Stimulated activated CD8-positive, alpha-beta memory T cell treated with anti-CD3 and anti-CD28 coated beads, Interleukin-15, amount 100 ng/mL, for 24 hours (primary cell): ENCODE measurements at places on chromosomes 13 and 19.

- no peak for DNase-seq
Observed at GRCh38 chr13:23460921-23461320, 27.4 kb upstream of the SACS start.

- no peak for DNase-seq
Observed at GRCh38 chr19:48798937-48799336, 11.9 kb downstream of the BCAT2 start.

DNA sequence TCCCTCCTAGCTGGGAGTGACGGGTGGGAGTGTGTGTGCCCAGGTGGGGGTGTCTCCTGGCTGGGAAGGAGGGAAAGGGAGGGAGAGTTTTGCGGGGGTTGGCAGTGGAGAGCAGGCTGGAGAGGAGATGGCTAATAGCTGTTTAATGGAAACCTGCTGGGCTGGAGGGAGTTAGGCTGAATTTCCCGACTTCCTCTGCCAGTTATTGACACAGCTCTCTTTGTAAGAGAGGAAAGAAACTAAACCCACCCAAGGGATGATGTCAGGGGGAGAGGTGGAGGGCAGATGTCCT is 10.2 kb upstream of the ILF3 start:
- no peak for DNase-seq

DNA sequence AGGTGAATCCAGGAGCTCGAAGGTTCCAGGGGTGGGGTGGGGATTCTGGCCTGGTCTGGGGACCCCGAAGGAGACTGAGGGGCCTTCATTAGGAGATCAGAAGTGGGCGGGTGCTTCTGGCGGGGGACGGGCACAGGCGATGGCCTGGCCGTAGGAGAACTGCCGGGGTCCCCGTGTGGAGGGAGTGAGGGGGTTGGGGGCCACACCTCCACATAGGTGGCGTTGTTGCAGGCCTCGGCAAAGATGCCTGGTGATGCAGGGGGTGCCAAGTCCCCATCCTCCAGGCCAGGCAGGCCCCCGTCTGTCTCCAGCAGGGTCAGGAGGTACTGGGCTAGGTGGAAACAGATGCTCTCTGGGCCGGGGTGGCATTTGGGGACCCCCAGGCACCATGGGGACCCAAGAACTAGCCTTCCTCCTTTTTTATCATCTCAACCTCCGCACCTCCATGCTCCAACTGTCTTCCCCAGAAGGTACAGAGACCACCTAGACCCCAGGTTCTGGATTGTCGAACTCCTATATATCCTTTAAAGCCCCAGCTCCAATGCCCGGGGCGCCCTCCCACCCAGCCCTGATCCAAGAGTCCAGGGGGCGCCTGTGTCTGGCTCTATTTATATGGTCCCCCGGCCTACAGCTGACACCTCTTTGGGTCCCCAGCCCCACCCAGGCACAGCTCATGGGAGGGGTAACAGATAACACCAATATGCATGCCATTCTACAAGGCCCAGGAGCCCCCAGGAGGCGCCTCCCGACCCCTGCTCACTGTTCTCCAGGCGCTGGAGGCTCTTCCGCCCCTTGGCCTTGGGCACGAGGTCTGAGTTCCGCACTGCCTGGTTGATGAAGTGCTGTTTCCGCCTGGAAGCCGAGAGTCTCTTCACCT is 8.2 kb downstream of the RNU6-9 start:
- no peak for DNase-seq

DNA sequence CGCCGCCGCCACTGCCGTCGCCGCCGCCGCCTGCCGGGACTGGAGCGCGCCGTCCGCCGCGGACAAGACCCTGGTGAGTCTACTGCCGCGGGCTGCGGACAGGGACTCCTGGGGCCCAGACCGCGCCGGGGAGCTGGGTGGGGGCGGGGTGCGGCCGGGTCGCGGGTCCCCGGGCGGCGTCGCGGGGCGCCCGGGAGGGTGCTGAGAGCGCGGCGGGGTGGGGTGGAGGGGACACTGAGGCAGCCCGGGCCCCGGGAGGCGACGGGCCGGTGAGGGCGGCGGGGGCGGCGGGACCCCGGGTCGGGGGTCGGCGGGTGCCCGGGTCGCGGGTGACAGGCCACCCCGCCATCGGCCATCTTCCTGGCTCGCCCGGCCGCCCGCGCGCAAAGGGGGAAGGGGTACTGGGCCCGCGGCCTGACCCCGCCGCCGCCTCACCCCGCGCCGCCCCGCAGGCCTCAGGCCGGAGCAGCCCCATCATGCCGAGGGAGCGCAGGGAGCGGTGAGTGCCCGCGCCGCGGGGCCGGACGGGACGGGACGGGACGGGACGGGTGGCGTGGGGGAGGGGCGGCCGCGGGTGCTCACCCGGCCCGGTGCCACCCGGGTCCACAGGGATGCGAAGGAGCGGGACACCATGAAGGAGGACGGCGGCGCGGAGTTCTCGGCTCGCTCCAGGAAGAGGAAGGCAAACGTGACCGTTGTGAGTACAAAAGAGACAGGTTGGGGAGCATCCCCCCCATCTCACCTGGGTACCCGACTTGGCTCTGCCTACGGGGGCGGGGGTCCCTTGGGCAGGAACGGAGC is 489 bp downstream of the CCNE1 start:
- DNase-seq = peak; percentile 3
